Large intestine (tissue), 12 donors: ENCODE measurements at places on chromosomes 6 and 20. TPM values are rescaled to one million over a fixed set of nuclear protein-coding genes. Genes with fewer than 3 reads are reported as not detected.

Gene CST2
- polyA plus RNA-seq, result 0.07 TPM

Gene NR2E1
- polyA plus RNA-seq, result not detected

Gene OPN5
- polyA plus RNA-seq, result 0.06 TPM

Gene PIGU
- 25.3 TPM for polyA plus RNA-seq

Gene CEP43
- 40.9 TPM for polyA plus RNA-seq

Gene PPP1R16B
- polyA plus RNA-seq, result 3.5 TPM

Gene FAM217A
- 0.69 TPM for polyA plus RNA-seq

Gene SNX5
- 197 TPM for polyA plus RNA-seq

Gene ZBTB12
- polyA plus RNA-seq, result 11.8 TPM

Gene TUBB2A
- polyA plus RNA-seq, result 103 TPM

Gene NRN1
- 4.0 TPM for polyA plus RNA-seq
